ENCODE measurements at places on chromosomes 12 and 14.
A peak's percentile ranks its signal among the peaks of the same experiment; 100 is the strongest.

- no peak for DNase-seq
Measured at GRCh38 chr12:54042970-54043853, 10.4 kb downstream of the HOXC5 start.

DNA sequence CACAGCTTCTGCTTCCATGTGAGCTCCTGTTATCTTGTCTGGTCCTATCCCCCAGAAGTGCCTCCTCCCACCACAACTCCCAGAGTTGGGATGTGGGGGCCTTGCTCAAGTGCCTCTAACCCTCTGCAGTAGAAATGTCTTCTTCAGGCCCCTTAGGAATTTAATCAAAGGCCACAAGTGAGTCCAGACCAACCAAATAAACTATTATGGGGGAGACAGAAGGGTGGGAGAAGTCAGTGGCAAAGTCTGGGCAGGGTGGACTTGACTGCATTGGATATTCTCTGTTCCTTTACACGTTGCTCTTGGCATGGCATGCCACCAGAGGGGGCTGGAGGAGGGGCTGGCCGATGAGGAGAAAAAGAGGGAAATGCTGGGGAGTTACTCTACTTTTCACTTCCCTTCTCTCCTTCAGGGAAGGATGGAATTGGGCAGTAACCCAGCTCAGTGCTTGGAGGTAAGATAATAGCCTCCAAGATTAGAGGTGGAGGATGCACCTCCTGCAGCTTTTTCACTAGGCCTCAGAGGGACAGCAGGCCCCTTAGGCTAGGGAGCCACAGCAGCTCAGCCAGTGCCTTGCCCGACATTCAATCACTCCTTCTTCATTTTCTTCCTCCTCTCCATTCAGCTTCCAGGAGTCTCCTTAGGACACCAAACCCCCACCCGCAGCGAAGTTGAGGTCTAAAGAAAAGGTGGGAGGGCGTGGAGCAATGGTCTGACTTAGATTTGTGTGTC is 1.2 kb upstream of the AP1G2 start:
- peak; percentile 18 for DNase-seq

DNA sequence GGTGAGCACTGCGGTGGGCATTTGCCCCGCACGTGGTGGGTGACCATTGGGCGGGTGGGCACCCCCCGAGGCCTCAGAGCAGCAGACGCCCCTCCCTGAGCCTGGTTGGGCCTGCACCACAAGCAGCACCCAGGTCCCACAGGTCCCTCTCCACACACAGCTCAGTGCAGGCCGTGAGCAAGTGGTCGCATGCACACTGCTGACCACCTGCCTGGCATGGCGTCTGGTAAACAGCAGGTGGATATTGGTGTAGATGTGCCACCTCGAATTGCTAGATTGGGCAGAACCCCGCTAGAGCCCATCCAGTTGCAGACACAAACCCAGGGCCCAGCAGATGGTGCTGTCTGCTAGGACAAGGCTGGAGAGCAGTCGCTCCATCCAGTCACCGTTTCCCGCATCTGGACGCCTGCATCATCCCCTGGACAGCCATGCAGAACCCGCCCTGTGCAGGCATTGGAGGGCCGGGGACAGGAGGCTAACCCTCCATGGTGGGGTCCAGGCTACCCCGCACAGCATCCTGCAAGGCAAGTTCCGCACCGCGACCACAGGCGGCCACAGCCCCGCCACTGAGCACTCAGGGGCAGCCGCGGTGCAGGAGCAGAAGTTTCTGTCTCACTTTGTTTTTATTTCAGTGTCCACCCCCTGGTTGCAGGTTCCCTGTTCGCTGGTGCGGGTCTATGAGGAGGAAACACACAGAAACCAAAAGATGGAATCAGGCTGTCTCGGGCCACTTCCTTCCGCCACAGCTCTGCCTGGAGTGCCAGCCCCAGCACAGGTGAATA is 45.6 kb upstream of the RIMBP2 start:
- DNase-seq, result peak; percentile 7

DNA sequence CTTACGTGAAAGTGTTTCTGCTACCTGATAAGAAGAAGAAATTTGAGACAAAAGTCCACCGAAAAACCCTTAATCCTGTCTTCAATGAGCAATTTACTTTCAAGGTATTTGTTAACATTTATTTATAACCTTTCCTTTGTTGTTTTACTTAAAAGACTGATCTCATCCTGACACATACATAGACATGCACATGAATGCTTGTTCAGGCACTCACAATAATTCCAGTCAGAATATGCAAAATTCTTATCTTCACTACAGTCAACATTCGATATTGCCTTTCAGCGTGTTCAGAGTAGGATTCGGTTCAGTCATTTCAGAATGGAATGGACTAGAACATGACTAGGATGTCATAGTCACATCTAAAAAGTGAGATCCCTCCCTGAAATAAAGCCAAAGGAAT is 394.6 kb downstream of the PAWR start:
- no peak for DNase-seq

DNA sequence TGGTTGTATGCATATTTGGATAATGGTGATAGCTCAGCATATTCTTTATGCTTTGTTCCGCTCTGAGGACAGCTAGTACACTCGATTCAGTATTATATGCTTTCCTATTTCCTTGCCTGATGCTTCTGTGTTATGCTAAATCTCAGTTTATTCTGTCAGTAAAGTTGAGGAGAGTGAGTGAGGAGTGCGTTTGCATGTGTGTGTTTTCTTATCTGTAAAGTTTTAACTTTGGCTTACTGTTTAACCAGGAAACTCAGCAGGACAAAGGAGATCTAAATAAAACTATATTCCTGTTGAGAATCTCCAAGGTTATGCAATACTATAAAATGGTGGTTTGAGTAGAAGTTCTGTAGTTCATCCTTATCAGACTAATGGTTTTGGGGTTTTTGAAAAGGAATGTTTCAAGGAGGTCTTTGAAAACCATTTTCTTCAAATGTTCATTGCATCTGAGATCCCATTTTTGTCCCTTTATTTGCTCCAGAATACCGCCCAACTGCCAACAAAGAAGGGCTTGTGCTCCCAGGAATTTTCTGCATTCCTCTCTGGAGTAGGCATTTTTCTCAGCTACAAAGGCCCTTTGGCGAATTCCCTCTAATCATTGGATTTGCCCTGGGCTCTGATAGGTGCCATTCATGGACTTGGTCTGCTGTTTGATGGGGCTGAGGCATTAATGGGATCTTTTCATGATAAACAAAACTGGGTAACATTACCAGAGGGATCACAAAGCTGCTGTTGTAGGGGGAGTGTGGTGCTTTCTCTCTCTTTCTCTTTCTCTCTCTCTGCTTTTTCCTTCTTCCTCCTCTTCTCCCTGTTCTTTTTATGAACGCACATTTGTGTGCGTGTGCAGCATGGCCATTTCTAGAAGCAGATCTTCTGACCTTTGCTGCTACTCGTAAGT is 71.7 kb downstream of the HMGA2 start:
- DNase-seq, result no peak
